Stimulated activated CD8-positive, alpha-beta memory T cell treated with anti-CD3 and anti-CD28 coated beads, Interleukin-7, amount 100 ng/mL, for 48 hours (primary cell): ENCODE measurements at places on chromosomes 11 and 22.

GRCh38 chr22:32618441-32619140 lies 144.0 kb downstream of the FBXO7 start:
- no peak for DNase-seq

DNA sequence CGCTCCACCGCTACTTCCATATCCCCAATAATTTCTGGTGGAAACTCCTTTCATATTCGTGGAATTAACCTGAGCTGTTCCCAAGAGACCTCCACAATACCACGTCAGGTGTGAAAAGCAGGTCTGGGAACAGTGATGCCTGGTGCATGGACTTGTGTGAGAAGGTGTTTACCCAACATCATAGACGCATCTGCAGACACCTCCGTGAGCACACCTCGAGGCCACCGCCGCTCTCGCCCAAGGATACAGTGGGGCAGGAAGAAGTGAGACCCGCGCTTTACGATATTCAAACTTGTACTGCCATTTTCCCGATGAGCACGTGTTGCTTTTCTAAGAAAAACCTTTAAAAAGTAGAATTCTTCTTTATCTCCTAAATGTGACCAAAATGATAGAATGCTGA lies 8.2 kb downstream of the PHF21B start:
- no peak for DNase-seq

GRCh38 chr22:40408718-40409612 lies 38.6 kb downstream of the SGSM3 start:
- no peak for DNase-seq

- DNase-seq = no peak
These were observed 1295.9 kb downstream of the JRKL start for GRCh38 chr11:97685695-97686094.

- no peak for DNase-seq
These were observed 43.2 kb upstream of the ME3 start for GRCh38 chr11:86715611-86716010.

DNA sequence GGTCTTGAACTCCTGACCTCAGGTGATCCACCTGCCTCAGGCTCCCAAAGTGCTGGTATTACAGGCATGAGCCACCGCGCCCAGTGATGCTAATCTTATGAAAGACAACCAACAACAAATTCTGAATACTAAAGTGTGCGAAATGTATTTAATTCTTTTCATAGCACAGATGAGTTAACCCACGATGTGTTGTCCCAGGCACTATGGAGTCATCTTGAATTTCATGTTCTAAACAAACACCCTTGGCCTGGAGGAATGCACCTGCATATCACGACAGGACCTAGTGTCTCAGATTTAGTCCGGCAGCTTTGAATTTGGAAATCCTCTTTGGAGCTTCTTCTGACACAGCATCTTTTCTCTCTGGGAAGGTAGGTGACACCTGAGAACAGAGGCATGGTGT lies 16.2 kb upstream of the VPREB1 start:
- no peak for DNase-seq

GRCh38 chr11:20597680-20598484 lies 1.5 kb upstream of the SLC6A5 start:
- DNase-seq = no peak

DNA sequence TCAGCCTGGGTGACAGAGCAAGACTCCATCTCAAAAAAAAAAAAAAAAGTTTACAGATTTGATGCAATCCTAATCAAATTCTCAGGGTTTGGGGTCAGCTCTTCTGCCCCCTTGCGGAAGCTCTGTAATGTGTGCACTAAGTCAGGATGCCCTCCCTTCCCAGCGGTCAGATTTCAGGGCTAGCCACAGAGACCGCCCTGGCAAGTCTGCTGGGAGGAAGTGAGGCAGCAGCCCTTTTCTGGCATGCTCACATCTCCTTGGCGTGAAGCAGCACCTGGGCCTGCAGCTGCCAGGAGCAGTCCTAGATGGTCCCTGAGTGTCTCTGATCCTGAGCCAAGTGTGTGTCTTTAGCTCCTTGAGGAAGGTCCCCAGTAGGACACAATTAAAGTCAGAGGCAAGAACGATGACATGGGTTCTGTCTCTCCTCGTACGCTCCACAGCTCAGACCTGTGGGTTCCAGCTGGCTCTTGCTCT lies 10.9 kb upstream of the APOBEC3C start:
- peak; percentile 69 for DNase-seq

DNA sequence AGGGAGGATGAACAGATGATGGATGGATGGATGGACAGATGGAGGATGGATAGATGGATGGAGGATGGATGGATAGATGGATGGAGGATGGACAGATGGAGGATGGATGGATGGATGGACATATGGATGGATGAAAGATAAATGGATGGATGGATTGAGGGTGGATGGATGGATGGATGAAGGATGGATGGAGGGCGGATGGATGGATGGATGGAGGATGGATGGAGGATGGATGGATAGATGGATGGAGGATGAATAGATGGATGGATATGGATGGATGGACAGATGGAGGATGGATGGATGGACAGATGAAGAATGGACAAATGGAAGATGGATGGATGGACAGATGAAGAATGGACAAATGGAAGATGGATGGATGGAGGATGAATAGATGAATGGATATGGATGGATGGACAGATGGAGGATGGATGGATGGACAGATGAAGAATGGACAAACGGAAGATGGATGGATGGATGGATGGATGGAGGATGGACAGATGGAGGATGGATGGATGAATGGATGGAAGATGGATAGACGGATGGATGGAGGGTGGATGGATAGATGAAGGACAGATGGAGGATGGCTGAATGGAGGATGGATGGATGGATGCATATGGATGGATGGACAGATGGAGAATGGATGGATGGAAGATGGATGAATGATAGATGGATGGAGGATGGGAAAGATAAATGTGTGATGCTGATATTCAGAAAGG lies 7.4 kb downstream of the IFITM10 start:
- no peak for DNase-seq

- no peak for DNase-seq
These were observed 238.0 kb upstream of the DDI1 start for GRCh38 chr11:103798446-103798845.

DNA sequence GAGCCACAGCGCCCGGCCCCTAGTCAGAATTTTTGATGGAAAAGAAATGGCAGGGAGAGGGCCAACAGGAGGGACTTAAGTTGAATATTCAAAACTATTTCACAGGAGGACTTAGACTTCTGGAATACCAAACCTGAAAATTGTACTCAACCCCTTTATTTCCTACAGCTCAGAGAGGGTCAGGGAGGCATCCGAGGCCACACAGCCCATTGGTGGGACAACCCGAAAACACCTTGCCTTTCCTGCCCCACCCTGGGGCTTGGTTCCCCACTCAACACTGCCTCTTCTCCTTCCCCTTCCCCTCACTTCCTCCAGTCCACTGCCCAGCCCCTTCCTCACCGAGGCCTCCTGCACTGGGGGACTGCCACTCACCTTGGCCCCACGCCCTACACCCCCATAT lies 1.4 kb downstream of the NAALADL1 start:
- no peak for DNase-seq

DNA sequence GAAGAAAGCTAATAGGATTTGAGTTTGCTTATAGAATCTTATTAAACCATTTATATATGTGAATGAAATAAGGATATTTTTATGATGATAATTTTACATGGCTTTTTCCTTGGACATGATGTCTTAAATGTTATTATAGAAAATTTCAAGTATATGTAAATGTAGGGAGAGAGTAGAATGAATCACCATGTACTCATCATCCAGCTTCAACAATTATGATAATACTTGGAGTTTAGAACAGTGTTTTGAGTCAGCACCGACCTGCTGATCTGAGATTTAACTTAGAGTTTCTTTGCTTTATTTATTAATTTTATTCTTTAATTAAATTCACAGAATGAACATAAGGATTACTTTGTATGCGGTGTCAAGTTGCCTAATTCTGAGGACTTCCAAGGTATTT lies 193.5 kb downstream of the UVRAG start:
- DNase-seq = no peak

DNA sequence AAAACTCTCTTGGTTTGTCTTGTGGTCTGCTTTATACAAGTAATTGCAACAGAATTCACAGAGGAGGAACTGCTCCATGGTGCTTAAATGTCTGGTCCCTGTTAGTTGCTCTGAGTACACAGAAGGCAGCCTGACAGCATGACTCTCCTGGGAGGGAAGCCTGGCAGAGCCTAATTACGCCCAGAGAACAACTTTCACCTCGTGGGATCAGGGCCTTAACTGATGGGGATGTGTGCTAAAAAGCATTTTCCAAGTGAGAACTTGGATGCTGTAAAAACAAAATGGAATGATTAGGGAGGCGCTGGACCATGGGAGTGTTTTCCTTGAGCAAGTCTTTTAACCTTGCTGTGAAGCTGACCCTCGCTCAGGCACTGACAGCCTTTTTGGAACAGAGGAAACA lies 154.0 kb upstream of the TENM4 start:
- DNase-seq = no peak

DNA sequence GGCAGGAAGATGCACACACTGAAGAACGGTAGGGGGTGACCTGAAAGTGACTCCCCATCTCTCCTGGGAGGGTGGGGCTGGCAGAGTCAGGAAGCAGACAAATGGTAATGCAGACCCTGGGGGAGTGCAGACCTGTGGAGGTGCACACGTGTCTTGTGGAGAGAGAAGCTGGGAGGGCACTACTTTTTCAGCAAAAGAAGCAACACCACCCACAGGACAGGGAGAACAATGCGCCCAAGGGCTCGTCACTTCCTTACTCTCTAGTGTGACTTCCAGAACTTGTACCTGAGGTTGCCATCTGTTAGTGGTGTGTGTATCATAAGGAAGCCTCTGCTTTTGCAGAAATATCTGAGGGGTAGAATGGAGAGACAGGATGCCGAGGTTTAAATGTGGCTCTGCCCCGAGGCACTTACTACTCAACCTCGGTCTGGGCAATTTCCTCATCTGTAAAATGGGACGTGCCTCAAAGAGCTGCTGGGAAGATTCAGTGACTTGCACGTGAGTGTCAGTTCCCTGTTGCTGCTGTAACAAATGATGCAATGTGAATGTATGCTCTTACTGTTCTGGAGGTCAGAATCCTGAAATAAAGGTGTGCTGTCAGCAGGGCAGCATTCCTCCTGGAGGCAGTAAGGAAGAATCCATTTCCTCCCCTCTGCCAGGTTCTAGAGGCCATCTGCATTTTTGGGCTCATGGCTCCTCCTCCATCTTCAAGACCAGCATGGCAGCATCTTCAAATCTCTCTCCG lies 323.4 kb downstream of the SHANK2 start:
- no peak for DNase-seq

- DNase-seq = no peak
These were observed at the start of gene ALX4 for GRCh38 chr11:44309478-44310205. ALX4 (minus strand) TSS chr11:44310139; CDS start chr11:44310062, 77 bp downstream.

DNA sequence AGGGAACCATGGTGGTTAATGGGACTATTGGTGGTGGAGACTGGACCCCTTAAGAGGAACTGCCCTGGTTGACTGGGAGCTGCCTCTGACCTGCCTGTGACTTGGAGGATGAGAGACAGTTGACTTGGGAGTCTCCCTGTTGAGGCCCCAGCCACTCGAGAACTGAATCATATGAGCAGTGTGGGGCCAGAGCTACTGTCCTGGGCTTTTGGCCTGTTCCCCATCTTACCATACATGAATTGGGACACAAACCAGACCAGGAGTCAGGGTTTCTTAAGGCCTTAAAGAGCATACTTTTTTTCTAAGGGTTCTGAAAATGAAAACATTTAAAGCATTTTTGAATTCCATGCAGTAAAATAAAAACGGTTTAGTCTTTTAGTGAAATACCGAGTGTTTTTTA lies 92.8 kb downstream of the TEAD1 start:
- no peak for DNase-seq

DNA sequence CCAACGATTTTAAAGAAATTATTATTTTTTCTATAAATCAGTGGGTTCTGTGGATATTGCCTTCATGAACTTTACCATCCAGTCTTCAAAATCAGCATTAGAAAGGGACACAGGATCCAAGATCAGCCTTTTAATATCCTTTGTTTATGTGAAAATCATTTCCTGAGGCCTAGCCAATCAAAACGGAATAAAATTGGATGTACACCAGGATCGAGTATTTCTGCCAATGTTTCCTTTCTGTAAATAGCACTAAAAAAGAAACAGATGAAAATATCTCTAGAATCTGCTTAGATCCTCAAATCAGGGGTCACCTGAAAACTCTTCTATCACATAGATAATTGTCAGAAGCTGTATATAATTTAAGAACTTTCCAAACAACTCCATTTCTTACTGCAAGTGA lies 1598.5 kb downstream of the LRRC4C start:
- DNase-seq = no peak

- no peak for DNase-seq
These were observed 13.4 kb downstream of the CKAP5 start for GRCh38 chr11:46832511-46833214.

DNA sequence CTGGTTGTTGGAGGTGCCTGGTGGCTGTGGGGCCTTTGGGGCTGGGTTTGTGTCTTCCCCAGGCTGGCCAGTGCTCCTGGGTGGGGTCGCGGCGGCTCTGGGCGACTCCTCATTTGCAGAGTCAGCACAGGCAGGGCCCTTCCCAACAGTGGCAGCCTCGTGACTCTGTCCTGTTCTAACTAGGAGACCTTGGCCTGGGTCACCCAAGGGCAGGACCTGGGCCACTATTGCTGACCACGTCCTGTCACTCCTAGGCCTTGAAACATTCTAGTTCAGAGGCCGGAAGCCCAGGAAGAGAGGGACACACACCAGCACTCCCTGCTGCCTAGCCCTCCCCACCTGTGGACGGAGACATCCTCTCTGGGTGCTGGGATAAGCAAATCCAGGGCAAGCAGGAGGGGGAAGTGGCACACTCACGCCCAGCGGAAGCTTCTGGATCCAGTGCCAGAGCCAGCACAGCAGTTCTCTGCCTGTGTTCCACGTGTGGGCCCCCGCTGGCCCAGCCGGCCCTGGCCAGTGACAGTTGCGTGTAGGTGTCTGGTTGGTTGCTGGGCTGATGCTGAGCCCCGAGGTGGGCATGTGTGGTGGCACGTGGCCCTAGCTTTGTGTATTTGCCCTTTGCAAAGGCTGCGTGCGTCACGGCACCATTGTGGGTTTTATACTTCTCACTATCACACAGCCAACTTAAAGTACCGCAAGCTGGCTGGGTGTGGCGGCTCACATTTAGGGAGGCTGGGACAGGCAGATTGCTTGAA lies 4.3 kb upstream of the CHID1 start:
- no peak for DNase-seq

DNA sequence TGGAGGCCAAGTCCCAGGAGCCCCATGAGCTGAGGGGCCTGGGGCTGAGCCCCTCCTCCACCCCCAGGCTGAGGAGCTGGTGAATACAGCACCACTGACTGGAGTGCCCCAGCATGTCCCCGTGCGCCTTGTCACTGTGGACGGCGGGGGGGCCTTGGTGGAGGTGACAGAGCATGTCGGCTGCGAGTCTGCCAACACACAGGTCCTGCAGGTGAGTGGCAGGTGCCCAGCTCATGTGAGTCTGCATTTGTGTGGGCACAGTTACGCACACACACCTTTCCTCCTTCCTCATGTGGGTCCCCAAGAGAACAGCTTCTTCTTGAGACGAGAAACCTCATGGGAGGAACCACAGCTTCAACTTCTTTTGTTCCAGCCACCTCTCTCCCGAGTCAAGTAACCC lies 7.7 kb downstream of the TMEM132A start:
- no peak for DNase-seq
